ENCODE measurements at places on chromosomes 11 and 22.

- no peak for DNase-seq
These were observed 107.8 kb downstream of the FCHSD2 start for GRCh38 chr11:73034331-73034730.

DNA sequence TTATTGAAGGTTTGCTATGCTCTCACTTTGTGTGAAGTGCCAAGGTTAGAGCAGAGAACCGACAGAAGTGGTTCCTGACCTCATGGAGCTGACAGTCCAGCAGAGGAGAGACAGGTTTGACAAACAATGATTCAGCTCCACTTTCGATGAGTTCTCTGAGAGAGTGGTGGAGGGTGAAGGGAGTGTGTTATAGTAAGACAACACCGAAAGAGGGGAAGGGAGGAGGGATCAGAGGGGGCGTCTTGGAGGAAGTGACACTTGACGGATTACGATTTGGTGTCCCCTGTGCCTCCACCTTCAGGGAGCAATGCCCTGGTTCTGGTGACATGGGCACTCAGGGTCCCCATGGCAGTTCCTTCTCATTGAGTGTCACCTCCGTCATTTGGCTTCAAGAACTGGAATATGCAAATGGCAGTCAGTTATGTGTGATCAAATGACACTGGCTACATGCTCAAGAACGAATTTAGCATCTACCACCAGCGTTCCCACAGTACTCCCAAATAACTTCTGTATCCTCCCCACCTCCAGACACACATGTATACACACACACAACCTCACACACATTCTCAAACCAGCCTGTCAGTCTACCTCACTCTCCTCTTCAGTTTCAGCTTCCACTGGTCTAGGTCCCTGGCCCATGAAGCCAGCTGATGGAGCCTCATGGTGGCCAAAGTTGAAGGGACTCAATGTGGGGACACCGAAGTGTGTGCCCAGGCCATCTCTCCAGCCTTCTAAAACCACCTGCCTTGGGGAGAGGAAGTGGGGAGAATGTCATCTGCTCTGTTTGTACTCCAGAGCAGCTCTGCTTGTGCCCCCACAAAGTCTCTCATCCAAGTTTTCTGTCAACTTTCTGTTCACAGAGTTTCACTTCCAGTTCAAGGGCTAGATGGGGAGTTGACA, 31.4 kb upstream of the NUP160 start:
- DNase-seq: no peak

- DNase-seq: no peak
These were observed 35.8 kb upstream of the HSD17B12 start for GRCh38 chr11:43644621-43645299.

DNA sequence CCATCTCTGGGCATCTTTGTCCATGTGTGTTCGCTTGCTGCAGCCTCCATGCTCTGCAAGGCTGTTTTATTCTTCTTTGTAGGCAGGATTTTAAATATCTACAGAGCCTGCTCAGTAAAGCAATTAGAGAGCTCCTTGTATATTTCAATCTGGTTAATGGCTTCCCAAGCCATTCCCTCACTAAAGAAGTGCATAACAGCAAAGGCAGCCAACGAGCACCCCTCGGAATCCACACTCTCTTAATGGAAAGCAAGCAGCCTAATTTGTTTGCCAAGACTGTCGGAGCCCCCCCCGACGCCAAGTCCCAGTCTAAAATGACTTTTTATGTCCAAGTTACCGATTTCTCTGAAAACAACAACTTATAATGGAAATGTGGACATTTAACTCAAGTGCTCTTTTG, 123.6 kb downstream of the ARL14EP start:
- DNase-seq: no peak

DNA sequence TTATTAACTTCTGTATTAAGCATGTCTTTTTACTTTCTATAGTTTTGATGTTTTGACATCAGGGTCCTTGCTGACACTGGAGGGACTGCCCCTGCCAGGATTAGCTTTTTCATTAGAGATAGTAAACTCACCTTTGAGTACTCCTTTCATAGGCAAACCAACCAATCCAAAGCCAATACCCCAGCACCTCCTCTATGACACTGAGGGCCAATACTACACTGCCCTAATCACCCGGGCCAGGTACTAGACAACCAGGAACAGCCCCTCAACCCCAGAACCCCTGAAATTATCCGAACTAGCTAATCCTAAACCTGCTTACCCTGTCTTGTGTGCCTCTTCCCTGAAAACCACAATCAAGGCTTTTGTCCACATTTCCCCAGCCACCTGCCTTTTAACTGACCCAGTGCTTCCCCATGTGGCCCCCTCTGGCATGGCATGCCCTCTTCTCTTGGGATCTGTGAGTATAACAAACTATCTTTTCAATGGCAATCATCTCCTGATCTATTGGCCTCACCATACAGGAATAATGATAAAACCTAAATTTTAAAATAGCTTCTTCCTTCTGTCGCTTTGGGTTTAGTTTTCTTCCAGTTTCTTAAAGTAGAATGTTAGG, 31.2 kb downstream of the RAB6A start:
- no peak for DNase-seq

DNA sequence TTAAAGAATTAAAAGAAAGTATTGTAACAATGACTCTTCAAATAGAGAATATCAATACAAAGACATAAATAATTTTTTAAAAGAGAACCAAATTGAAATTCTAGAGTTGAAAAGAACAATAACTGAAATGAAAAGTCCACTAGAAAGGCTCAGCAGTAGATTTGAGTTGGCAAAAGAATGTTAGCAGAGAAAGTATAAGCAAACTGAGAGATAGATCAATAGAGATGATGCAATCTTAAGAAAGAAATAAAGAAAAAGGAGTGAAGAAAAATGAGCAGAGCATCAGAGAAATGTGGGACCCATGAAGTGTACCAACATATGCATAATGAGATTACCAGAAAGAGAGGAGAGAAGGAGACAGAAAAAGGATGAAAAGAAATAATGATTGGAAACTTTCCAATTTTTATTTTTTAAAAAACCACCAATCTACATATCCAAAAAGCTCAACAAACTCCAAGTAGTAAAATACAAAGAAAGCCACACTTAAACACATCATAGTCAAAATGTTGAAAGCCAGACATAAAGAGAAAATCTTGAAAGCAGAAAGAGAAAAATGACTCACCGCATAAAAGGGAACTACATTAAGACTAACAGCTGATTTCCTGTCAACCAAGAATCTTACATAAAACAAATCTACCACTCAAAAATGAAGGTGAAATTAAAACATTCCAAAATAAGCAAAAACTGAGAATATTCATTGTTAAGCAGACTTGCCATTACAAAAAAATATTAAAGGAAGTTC, 20.9 kb downstream of the NCF4 start:
- DNase-seq: no peak

DNA sequence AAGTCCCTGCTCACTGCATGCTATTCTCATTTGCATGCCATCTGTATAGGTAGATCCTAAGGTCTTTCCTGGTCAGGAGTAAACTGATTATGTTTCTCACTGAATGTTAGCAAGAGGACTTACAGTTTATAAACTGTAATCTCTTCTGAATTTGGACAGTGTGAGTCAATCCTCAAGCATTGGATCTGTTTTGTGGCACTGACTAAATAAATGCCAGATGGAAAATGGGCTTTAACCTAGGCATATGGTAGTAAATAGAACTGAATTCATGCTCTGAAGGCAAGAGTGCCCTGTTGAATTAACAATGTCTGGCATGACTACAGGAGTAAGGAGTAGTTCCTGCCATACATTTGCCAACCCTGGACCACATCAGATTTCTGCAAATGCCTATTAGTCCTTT, 11.4 kb downstream of the FAM181B start:
- no peak for DNase-seq

GRCh38 chr22:29753808-29754657, 12.8 kb downstream of the ZMAT5 start:
- no peak for DNase-seq

- no peak for DNase-seq
These were observed 504 bp upstream of the ZNF215 start for GRCh38 chr11:6925636-6926207.

DNA sequence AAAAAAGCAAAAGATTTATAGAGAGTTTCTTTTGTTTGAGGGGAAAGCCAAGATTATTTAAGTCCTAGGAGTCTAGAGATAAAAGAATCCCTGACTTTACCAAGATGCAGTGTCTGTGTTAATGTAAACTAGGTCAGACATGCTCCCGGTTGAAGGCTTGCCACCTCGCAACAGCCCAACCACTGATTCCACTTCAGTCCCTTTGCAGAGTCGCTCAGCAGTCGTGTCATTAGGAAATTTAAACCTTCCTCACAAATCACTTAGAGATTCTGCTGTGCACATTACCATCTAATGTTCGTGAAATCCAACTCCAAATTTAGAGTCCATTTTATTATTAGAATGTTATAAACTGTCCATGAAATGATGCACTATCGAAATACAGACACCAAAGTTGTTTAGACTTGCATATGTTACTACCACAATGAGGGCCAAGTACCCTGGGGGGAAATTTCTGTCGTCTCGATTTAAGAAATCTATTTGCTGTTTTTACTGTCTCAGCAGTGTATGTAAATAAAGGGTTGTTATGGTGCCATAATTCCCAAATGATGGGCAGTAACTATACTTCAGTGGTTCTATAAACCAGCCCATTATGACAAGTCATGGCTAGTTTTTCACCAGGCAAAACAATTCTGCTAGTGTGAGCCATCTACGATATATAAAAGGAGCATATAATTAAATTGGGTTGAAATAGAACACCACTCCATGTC, 101.4 kb upstream of the MTNR1B start:
- no peak for DNase-seq

- no peak for DNase-seq
These were observed 3.8 kb upstream of the GP1BB start for GRCh38 chr22:19719488-19720021.

Measured in stimulated activated CD8-positive, alpha-beta memory T cell treated with anti-CD3 and anti-CD28 coated beads, Interleukin-15, amount 100 ng/mL, for 48 hours (primary cell).